ENCODE measurements at places on chromosomes 1 and 21. TPM values are rescaled to one million over a fixed set of nuclear protein-coding genes. Genes with fewer than 3 reads are reported as not detected.

Gene IL19
- not detected for total RNA-seq

Gene S100A14
- 2.1 TPM for total RNA-seq

Gene DCDC2B
- total RNA-seq: not detected

Gene IPO9
- total RNA-seq: 18.6 TPM

Gene SPRR5
- total RNA-seq: not detected

Gene CFHR1
- total RNA-seq: 0.16 TPM

Gene KIAA1614
- 7.9 TPM for total RNA-seq

Gene DISC1
- total RNA-seq: 5.0 TPM

Gene NCF2
- total RNA-seq: 0.16 TPM

Gene ACKR1
- not detected for total RNA-seq

Gene GRIK1
- total RNA-seq: under 0.01 TPM

Gene PPP1R8
- total RNA-seq: 34.4 TPM

Gene DDR2
- 224 TPM for total RNA-seq

Gene PGLYRP4
- not detected for total RNA-seq

Gene S1PR1
- 3.3 TPM for total RNA-seq

Gene RABGGTB
- 50.3 TPM for total RNA-seq

Gene CLCNKA
- total RNA-seq: not detected

Gene CCSAP
- 2.1 TPM for total RNA-seq

Gene DMBX1
- total RNA-seq: not detected

Gene KRTAP12-2
- total RNA-seq: not detected

Gene OR2T6
- total RNA-seq: not detected

Gene ADAMTS5
- total RNA-seq: 5.4 TPM

Gene TRIM62
- total RNA-seq: 3.1 TPM

Gene OR2T29
- total RNA-seq: not detected

Gene KCNN3
- total RNA-seq: not detected

Gene ATP5IF1
- 337 TPM for total RNA-seq

Gene SIM2
- total RNA-seq: not detected

Gene UBL4B
- total RNA-seq: 0.09 TPM

Gene HUNK
- total RNA-seq: under 0.01 TPM

Gene LEFTY1
- not detected for total RNA-seq

Gene HSPA6
- 4.4 TPM for total RNA-seq

Gene CD1B
- not detected for total RNA-seq

Gene GLIS1
- total RNA-seq: 0.47 TPM

Gene FMO5
- total RNA-seq: 1.9 TPM

Gene FAM3B
- not detected for total RNA-seq

Gene NDUFS5
- 897 TPM for total RNA-seq

Gene NES
- total RNA-seq: 30.8 TPM

Gene KCNA3
- 0.16 TPM for total RNA-seq

Gene PLA2G2F
- total RNA-seq: not detected
